Astrocyte (in vitro differentiated cells and primary cell): ENCODE measurements at places on chromosomes 4 and X. TPM values are rescaled to one million over a fixed set of nuclear protein-coding genes. Genes with fewer than 3 reads are reported as not detected.

DNA sequence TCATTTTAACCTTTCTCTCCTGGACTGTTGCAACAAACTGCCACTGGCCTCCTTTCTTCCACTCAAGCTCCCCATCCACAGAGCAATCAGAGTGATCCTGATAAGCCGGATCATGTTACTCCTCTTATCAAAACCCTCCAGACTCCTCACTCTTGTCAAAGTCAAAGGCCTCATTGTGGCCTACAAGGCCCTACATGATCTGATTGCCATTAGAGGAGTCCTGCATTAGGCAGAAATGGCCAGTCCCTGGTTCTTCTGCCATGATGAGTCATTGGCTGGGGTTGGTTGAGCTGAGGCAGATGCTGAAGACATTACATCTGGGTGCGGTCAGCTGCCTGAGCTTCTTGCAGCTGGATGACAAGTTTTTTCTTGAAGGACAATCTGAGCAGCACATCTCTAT, 32.7 kb upstream of the CASK start:
- DNase-seq: no peak
- no peak overlapping the region for H3K27ac ChIP-seq
- no peaks in the 10 kb centered on the region for H3K36me3 ChIP-seq

GRCh38 chr4:25301471-25301870, 11.1 kb upstream of the ZCCHC4 start:
- no peak for DNase-seq
- peaks cover 3% of the 10 kb centered on the region for H3K27me3 ChIP-seq
- no peaks in the 10 kb centered on the region for H3K4me1 ChIP-seq
- no peaks in the 10 kb centered on the region for H3K36me3 ChIP-seq

Gene FGF13
- total RNA-seq: 3.9 and 5.1 TPM in 2 replicates

DNA sequence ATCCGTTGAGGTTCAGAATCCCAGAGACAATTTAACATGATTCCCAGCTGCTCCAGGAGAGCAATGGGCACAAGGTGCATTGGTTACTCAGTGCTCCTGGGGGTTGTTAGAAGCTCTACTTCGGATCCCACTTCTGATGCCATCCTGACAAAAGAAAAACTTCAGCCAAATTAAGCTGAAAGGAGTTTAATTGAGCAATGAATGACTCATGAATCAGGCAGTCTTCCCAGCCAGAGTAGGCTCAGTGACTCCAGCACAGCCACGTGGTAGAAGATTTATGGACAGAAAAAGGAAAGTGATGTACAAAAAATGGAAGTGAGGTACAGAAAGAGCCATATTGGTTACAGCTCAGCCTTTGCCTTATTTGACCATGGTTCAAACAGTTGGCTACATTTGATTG, 95.7 kb downstream of the PWWP3B start:
- DNase-seq: peak; percentile 49
- no peaks in the 10 kb centered on the region for H3K36me3 ChIP-seq
- H3K4me1 ChIP-seq: no peaks in the 10 kb centered on the region
- H3K27ac ChIP-seq: no peak overlapping the region
- H3K4me3 ChIP-seq: no peak overlapping the region
- H3K27me3 ChIP-seq: no peaks in the 10 kb centered on the region

Gene OTC
- total RNA-seq: not detected in 2 replicates

Gene GDPD2
- total RNA-seq: not detected in 2 replicates

DNA sequence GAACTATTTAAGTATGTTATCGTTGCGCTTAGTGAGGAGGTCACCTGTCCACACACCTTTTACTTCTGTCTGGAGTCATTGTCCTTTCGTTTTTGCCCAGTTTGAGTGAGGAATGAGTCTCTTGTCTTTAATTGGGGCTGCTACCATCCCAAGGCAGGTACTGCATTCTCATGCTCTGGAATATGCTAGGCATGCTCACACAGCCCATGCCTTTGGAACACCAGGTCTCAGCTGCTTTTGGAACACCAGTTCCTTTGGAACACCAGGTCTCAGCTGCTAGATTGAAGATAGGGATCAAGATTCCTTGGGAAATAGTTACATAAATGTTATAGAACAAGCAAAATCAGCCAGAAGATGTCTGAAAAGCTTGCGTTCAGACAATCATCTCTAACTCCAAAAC, 73.1 kb downstream of the AREG start:
- H3K4me1 ChIP-seq: no peaks in the 10 kb centered on the region
- H3K4me3 ChIP-seq: no peak overlapping the region
- no peaks in the 10 kb centered on the region for H3K27me3 ChIP-seq
- no peak overlapping the region for H3K27ac ChIP-seq
- H3K36me3 ChIP-seq: no peaks in the 10 kb centered on the region

Gene SAGE1
- total RNA-seq: not detected in 2 replicates

DNA sequence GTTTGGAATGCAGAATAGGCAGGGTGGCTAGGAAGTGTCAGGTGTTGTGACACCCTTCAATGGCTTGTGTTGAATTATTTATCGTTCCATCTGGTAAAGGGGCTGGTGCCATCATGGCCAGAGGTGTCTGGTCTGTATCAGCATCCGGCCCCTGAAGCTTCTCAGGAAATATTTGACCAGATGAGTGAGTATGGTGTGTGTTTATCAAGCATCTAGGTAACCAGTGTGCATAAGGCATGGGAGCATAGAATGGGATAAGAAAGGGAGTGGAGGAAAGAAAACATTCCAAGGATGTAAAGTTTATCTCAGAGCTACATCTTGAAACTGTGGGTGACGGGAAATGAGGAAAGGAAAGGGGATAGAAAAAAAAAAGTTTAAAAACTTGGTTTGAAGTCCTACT, 109.4 kb downstream of the KLHL4 start:
- no peaks in the 10 kb centered on the region for H3K4me1 ChIP-seq
- H3K27me3 ChIP-seq: no peaks in the 10 kb centered on the region
- DNase-seq: peak; percentile 2
- H3K4me3 ChIP-seq: no peak overlapping the region

DNA sequence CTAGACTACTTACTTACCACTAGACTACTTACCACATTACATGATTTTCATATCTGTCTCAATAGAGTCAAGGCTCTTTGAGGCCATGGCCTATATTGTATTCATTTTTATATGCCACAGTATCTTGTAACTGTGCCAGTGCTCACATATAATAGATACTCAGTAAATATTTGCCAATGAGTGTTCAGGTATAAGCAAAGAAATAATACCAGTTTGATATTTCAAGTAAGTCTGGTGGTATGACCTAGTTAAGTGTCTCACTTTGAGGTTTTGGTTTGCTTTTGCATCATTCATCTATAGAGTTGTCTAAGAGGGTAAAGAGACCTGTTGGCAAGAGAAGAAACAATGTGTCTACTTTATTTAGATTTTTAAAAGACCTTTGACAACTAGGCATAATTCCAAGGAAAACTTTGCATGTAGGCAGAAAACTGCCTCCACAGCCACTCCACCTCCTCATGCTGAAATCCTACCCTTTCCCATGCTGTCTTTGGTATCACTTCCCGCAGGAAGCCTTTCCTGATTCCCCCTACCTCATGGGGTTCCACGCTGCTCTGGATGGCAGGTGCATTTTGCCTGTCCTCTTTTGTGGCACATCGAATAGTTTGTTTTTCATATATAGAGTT, 91.3 kb upstream of the KLHL13 start:
- DNase-seq: no peak
- H3K27ac ChIP-seq: no peak overlapping the region
- no peaks in the 10 kb centered on the region for H3K27me3 ChIP-seq
- no peaks in the 10 kb centered on the region for H3K36me3 ChIP-seq
- H3K4me1 ChIP-seq: no peaks in the 10 kb centered on the region
- H3K4me3 ChIP-seq: no peak overlapping the region

Gene PSAPL1
- total RNA-seq: not detected in 2 replicates

DNA sequence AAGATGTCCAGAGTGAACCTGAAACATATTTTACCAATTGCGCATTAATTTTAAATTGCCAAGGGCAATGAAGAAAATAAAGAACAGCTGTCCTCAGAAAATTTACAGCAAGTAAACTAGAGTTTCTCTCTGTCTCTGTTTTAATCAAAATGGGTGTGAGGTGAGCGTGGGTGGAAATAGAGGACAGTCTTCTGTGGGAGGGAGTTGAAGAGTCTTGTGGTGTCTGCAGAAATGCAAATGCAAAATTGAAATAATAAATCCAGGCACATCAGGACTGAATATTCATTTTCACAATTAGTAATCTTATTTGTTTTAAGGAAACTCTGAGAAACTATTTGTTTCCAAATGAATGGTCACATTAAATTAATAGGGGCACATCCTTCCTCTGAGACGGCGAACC, 192.0 kb downstream of the ARHGAP10 start:
- DNase-seq: no peak
- H3K4me1 ChIP-seq: no peaks in the 10 kb centered on the region
- H3K4me3 ChIP-seq: no peak overlapping the region
- no peaks in the 10 kb centered on the region for H3K36me3 ChIP-seq
- H3K27ac ChIP-seq: no peak overlapping the region
